PC-3 (cell line): ENCODE measurements at places on chromosomes 3 and 15. TPM values are rescaled to one million over a fixed set of nuclear protein-coding genes. Genes with fewer than 3 reads are reported as not detected.

Gene JAGN1
- total RNA-seq, result 32.5 and 34.1 TPM in 2 replicates

Gene GOLGA8A
- total RNA-seq, result 25.3 and 37.3 TPM in 2 replicates

Gene CCDC39
- total RNA-seq, result 0.04 TPM in 1 of 2 replicates, not detected in the other

Gene PCOLCE2
- 17.3 and 23.9 TPM in 2 replicates for total RNA-seq

Gene CNTN6
- total RNA-seq, result not detected in 2 replicates

Gene ZNF620
- 1.8 and 2.5 TPM in 2 replicates for total RNA-seq

Gene TGM4
- 0.46 and 1.2 TPM in 2 replicates for total RNA-seq

Gene SAXO2
- total RNA-seq, result 0.35 and 3.7 TPM in 2 replicates

Gene RAD51
- total RNA-seq, result 17.3 and 21.9 TPM in 2 replicates

Gene SLC24A5
- not detected in 2 replicates for total RNA-seq

Gene LXN
- total RNA-seq, result 332 and 471 TPM in 2 replicates
